Gastrocnemius medialis (tissue), 4 donors: ENCODE measurements at places on chromosomes 6 and 20. TPM values are rescaled to one million over a fixed set of nuclear protein-coding genes. Genes with fewer than 3 reads are reported as not detected.

Gene PDCD2
- total RNA-seq, result 93.0 TPM

- H3K4me3 ChIP-seq, result no peak overlapping the region
- no peaks in the 10 kb centered on the region for H3K36me3 ChIP-seq
- H3K27me3 ChIP-seq, result no peaks in the 10 kb centered on the region
- no peak for DNase-seq
- no peak overlapping the region for H3K27ac ChIP-seq
Observed at GRCh38 chr6:31426395-31427354, 23.3 kb downstream of the MICA start.

Gene PPP1R3G
- not detected for total RNA-seq

- no peak overlapping the region for H3K4me3 ChIP-seq
- no peak for DNase-seq
- peak overlapping the region; percentile 87 for H3K27ac ChIP-seq
- H3K4me1 ChIP-seq, result peaks cover 26% of the 10 kb centered on the region
- no peaks in the 10 kb centered on the region for H3K36me3 ChIP-seq
Observed at GRCh38 chr6:144265390-144265789, 19.7 kb upstream of the UTRN start.

DNA sequence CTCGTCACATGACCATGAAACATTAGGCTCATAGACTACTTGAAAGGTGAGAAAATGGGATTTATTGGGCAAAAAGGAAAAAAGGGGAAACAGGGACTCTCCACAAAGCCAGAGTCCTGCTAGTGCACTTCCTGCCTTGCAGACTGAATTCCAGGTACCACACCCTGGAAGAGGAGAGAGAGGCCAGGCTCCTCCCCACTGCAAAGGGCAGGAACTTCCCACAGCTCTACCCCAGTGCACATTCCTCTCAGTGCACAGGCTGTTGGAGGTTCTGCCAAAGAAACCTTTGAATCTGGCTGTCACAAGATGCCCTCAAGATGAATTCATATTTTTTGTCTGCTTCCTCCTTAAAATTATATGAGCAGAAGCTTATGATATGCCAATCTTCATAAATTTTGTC is 920.4 kb upstream of the GJE1 start:
- no peaks in the 10 kb centered on the region for H3K36me3 ChIP-seq
- no peak overlapping the region for H3K4me3 ChIP-seq
- H3K4me1 ChIP-seq, result no peaks in the 10 kb centered on the region
- H3K27me3 ChIP-seq, result no peaks in the 10 kb centered on the region
- H3K27ac ChIP-seq, result no peak overlapping the region

Gene CFB
- total RNA-seq, result 13.8 TPM

GRCh38 chr20:48623176-48623905 is 204.5 kb downstream of the PREX1 start:
- H3K27me3 ChIP-seq, result no peaks in the 10 kb centered on the region
- H3K27ac ChIP-seq, result no peak overlapping the region
- DNase-seq, result no peak
- H3K4me3 ChIP-seq, result no peak overlapping the region
- H3K36me3 ChIP-seq, result no peaks in the 10 kb centered on the region

Gene MDFI
- 1.1 TPM for total RNA-seq

Gene FOXS1
- 0.33 TPM for total RNA-seq

GRCh38 chr20:10454151-10454750 is 19.1 kb downstream of the SLX4IP start:
- H3K4me1 ChIP-seq, result no peaks in the 10 kb centered on the region
- no peak overlapping the region for H3K4me3 ChIP-seq
- no peaks in the 10 kb centered on the region for H3K36me3 ChIP-seq
- no peak for DNase-seq
- no peaks in the 10 kb centered on the region for H3K27me3 ChIP-seq

DNA sequence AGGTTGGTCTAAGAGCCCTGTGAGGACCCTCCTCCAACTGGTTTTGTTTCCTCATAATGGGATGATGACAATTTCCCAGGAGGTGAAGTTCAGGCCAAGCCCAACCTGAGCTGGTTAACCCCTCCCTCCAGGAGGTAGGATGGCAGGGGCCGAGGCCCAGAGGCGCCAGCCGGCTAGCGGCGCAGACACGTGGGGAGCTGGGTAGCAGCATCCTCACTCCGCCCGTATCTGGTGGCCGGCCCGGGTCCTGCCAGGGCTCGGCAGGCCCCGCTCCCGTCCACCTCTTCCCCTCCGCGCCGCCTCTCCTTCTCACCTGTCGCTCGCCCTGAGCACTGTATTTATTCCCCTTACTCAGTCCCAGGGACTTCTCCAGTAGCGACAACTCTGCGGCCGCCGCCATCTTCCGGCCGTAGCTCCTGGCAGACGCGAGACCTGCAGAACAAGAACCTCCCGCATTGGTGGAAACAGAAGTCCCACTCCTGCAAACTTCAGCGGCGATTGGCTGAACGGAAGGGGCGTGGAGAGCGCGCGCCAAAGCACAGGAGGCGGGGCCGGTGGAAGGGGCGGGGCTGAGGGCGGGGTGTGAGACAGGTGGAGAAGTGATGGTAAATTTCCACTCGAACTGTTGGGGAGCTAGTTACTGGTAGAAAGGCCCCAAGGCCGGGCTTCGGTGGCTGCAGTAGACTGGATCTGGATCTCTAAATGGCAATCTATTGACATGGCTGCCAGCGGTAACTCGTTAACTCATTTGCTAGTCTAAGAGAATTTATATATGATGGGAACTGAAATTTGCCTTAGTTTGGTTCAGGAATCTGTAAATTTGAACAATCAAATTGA is at the start of gene EEF1E1:
Gene EEF1E1 (minus strand): TSS at position 427 of the 837 bp plus-strand sequence. CDS start 27 bp downstream, at position 400.
- peaks cover 8% of the 10 kb centered on the region for H3K27me3 ChIP-seq
- peaks cover 7% of the 10 kb centered on the region for H3K4me1 ChIP-seq
- H3K36me3 ChIP-seq, result no peaks in the 10 kb centered on the region
- peak; percentile 93 for DNase-seq
- peak within 1 kb of the TSS; percentile 76 for H3K27ac ChIP-seq

- H3K4me3 ChIP-seq, result no peak overlapping the region
- H3K27me3 ChIP-seq, result no peaks in the 10 kb centered on the region
- no peak for DNase-seq
- peaks cover 9% of the 10 kb centered on the region for H3K4me1 ChIP-seq
- H3K27ac ChIP-seq, result no peak overlapping the region
Observed at GRCh38 chr20:57498425-57499400, 26.2 kb downstream of the CTCFL start.

DNA sequence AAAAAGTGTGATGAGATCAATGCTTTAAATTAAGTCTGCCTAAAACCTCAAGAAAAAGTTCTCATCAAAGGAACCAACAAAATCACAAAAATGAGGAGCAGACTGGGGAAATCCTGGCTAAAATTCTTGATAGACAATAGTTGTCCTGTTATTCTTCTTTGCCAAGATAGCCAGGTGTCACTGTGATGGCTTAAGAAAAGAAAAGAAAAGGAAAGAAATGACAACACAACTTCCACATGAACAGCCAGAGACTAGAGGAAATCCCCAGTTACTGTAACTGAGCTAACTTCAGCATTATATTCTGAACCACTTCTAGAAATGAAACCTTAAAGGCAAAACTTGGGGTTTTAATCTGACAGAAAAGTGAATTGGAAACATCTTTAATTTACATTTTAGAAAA is 129.6 kb downstream of the CD24 start:
- no peaks in the 10 kb centered on the region for H3K36me3 ChIP-seq
- no peak overlapping the region for H3K27ac ChIP-seq
- no peak for DNase-seq
- no peaks in the 10 kb centered on the region for H3K4me1 ChIP-seq
- no peaks in the 10 kb centered on the region for H3K27me3 ChIP-seq
- no peak overlapping the region for H3K4me3 ChIP-seq

- no peak overlapping the region for H3K27ac ChIP-seq
- H3K27me3 ChIP-seq, result no peaks in the 10 kb centered on the region
- no peaks in the 10 kb centered on the region for H3K36me3 ChIP-seq
- H3K4me1 ChIP-seq, result peaks cover 9% of the 10 kb centered on the region
- no peak overlapping the region for H3K4me3 ChIP-seq
Observed at GRCh38 chr6:40407239-40407638, 179.9 kb downstream of the LRFN2 start.

GRCh38 chr6:72182337-72183246 is 296.2 kb downstream of the RIMS1 start:
- H3K4me3 ChIP-seq, result peak overlapping the region; percentile 42
- H3K27me3 ChIP-seq, result peaks cover 11% of the 10 kb centered on the region
- no peaks in the 10 kb centered on the region for H3K4me1 ChIP-seq

DNA sequence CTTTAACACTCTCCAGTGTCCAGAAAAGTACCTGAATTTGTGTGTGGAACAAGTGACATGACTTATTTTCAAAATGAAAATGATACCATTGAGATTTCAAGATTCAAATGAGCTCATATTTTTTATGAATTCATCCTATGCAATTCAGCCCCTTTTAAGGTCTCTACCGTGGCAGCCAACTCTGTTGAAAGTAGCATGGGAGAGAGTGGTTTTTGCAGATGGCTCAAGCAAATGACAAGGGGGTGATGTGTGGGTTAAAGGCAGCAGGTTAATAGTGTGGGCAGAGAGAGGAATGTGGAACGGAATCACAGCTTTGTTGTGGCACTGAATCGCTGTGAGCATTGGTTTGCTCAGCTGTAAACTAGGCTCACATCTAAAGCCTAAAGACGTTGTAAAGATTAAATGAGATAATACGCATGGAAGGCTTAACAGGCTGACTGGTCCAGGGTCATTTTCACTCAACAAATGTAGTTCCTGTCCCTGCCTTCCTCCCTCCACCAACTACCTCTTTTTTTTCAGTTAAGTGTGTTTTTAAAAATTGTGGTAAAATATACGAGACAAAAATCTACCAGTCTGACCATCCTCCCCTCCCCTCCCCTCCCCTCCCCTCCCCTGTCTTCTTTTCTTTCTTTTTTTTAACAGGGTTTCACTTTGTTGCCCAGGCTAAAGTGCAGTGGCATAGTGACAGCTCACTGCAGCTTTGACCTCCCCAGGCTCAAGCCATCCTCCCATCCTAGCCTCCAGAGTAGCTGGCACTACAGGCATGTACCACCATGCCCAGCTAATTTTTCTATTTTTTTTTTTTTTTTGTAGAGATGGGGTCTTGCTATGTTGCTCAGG is 114.7 kb upstream of the ZNF217 start:
- H3K27ac ChIP-seq, result no peak overlapping the region
- H3K36me3 ChIP-seq, result no peaks in the 10 kb centered on the region
- H3K4me3 ChIP-seq, result no peak overlapping the region
- no peaks in the 10 kb centered on the region for H3K27me3 ChIP-seq
- peaks cover 7% of the 10 kb centered on the region for H3K4me1 ChIP-seq

GRCh38 chr6:40247516-40248115 is 313.4 kb upstream of the MOCS1 start:
- no peaks in the 10 kb centered on the region for H3K36me3 ChIP-seq
- H3K4me1 ChIP-seq, result no peaks in the 10 kb centered on the region
- H3K27me3 ChIP-seq, result no peaks in the 10 kb centered on the region
- no peak overlapping the region for H3K27ac ChIP-seq
- H3K4me3 ChIP-seq, result no peak overlapping the region

Gene VSX1
- total RNA-seq, result not detected

DNA sequence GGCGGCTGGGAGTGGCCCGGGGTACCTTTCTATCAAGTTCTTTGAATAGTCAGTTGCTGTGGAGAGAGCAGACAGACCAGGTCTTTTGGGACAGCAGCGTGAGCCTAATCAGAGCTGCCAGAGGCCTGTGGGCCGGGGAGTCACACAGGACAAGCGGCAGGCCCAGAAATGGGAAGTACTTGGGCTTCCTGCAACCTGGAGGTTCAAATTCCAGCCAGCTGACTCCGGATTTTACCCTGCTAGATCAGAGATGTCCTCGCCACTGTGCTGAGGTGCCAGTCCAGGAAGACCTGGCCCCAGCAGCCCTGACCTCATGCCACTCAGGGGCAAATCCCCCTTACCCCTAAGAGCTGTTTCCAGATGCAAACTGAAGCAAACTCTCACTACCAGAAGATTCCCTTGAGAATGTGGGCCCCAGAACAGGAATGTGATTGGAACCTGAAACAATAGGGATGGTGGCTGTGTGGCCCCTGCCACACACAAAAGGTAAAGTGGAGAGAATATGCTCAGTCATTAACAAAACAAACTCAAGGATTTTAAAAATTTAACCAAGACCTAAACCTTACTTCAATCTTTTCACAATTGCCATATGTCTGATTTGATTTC is 9.7 kb downstream of the BEND3 start:
- no peaks in the 10 kb centered on the region for H3K27me3 ChIP-seq
- H3K4me3 ChIP-seq, result no peak overlapping the region
- no peak overlapping the region for H3K27ac ChIP-seq
- no peak for DNase-seq
- no peaks in the 10 kb centered on the region for H3K4me1 ChIP-seq
- no peaks in the 10 kb centered on the region for H3K36me3 ChIP-seq

- H3K4me1 ChIP-seq, result peaks cover 11% of the 10 kb centered on the region
- peak overlapping the region; percentile 95 for H3K4me3 ChIP-seq
- no peaks in the 10 kb centered on the region for H3K36me3 ChIP-seq
- H3K27ac ChIP-seq, result peak overlapping the region; percentile 92
Observed at GRCh38 chr6:26156105-26156849, 69.0 kb downstream of the HFE start.

Gene NKX2-4
- total RNA-seq, result not detected

Gene PLAGL1
- 10.9 TPM for total RNA-seq

DNA sequence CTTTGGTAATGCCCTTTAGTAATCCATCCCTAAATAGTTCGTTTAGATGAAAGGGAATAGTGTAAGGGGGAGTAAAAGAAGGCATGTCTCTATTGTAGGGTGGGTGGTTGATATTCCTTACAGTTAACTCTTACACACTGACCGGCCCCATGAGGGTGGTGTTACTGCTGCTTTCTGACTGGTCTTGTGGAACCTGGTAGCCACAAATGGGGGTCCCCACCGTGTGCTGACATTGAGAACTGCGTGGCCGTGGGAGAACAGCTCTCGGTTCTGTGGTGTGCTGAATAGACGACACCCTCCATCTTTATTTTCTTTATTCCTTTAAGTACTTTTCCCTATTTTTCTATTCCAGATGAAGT is 19.3 kb downstream of the MRAP2 start:
- H3K4me1 ChIP-seq, result peaks cover 5% of the 10 kb centered on the region
- H3K4me3 ChIP-seq, result no peak overlapping the region

Gene HIVEP2
- total RNA-seq, result 26.2 TPM

- DNase-seq, result no peak
- no peak overlapping the region for H3K4me3 ChIP-seq
- no peaks in the 10 kb centered on the region for H3K4me1 ChIP-seq
Observed at GRCh38 chr6:141498977-141499376, 633.7 kb upstream of the GJE1 start.
